ENCODE measurements at places on chromosomes 6 and 20.

DNA sequence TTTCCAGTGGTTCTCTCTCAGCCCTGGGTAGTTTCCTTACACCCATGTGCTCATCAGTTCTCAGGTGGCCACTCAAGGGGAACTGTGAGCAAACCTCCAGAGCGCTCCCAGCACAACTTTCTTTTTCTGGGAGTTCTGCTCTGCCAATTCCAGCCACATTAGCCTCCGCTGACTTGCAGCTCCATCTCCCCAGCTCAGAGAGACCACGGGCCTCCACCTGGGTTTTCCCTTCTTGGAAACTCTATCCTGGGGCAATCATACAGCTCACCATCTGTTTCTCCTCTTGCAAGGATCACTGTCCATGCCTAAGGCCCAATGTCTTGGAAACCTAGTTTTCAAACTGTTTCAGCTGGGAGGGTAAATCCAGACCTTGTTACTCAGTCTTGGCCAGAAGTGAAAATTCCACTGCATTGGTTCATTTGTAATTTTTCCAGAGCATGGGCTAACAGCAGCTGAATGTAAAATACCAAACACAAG is 129.9 kb downstream of the EYA2 start:
- DNase-seq = no peak

- no peak for DNase-seq
Observed at GRCh38 chr6:129345890-129346289, 364.1 kb downstream of the ARHGAP18 start.

- DNase-seq = no peak
Observed at GRCh38 chr6:71929047-71929446, 42.7 kb downstream of the RIMS1 start.

GRCh38 chr6:144231721-144232120 is 53.4 kb upstream of the UTRN start:
- DNase-seq = no peak

- DNase-seq = no peak
Observed at GRCh38 chr6:4434655-4435054, 299.3 kb upstream of the ECI2 start.

DNA sequence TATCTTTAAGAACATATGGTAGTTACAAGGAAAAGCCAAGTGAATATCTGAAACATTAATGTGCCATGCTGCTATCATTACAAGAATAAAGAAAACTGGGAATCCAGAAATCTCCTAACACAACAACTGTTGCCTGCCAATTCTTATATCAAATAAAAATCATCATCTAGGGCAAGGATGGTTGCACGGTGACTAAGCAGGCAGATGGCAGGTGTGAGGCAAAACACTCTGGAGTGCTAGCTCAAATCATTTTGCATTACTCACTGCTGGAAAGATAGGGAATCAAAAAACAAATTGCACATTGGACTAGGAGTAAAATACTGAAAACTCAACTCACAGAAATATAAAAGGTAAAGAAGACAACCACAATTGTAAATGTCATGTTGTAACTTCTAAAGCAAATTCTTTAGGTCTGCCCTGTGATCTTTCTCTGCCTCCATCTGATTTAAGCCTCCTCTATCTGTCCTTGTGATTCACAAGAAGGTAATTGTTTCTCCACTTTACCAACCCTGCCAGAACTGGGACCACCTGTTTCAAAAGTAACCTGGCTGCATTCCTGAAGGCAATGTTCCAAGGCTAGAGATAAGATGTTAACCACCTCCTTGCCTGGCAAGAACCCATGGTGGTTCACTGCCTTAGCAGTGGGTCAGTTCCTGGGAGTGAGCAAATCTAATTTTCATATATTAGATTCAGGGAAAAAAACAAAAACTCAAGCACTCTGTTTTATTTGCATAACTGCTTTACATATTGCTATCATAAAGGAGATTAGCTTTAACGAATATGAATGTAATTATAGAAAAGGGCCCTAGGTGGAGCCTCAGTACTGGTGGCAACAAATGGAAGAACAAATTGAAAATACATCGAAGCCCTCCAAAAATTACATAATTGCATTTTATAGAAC is 33.1 kb upstream of the LCA5 start:
- no peak for DNase-seq

GRCh38 chr6:50925981-50926380 is 107.3 kb downstream of the TFAP2B start:
- no peak for DNase-seq

DNA sequence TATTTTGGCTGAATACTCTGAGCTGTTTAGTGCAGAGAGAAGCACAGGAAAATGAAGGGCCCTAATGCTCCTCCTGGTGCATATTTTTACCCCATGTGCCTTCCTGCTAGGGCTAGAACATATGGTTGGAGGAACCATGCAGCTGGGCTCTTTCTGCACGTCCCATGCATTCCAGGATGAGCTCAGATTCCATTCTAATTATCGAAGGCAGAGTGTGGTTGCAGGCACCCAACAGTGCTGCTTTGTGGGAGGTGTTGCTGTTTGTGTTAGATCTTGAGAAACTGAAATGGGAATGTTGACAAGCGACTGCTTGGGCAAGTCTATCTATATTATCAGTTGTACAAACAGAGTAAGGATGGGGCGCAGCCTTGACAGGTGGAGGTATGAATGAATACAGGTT is 419.5 kb downstream of the DHX35 start:
- DNase-seq = no peak

DNA sequence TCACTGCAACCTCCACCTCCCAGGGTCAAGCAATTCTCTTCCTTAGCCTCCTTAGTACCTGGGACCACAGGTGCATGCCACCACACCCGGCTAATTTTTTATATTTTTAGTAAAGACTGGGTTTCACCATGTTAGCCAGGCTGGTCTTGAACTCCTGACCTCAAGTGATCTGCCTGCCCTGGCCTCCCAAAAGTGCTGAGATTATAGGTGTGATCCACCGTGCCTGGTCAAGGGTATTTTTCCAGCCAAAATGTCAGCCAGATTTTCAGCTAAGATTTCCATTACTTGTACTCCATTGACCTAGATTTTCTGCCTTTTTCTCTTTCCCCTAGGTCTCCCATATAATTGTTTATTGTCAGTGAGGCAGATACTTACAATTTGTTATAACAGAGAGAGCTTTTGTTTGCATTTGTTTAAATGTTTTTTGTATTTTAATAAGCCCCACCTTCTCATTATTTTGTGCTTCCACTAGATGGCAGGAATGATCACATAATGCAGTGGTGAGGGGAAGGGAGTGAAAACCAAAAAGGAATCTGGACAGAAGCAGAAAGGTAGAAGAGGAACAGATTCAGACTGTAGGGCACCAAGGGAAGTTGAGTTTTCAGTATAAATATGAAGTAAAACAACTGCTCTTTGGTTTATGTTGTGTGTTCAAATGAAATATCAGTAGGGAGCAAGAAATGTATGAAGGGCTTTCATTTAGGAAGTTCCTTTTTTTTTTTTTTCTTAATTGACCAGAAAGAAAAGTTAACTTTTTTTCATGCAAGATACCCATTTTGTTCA is 29.7 kb downstream of the RPF2 start:
- DNase-seq = no peak

DNA sequence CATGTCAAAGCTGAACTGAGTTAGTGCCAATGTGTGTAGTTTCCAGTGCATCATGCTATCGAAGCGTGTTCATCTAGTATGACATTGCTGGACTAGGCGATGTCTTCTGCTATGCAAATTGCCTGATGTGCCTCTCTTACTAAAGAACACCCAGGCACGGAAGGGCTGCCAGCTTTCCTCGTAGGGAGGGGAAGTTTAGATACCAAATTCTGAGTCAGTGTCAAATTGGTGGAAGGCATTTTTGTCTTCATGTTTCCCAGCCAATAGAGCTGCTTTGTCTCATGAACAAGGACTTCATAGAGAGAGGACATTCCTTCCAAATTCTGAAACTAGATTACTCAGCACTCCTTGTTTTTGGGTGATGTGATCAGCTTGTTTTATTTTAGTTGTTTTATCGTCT is 320.1 kb downstream of the BTBD3 start:
- DNase-seq = no peak

- no peak for DNase-seq
Observed at GRCh38 chr20:33443006-33443511, 504 bp downstream of the SNTA1 start.

GRCh38 chr20:38061109-38061508 is 27.6 kb downstream of the RPRD1B start:
- DNase-seq = no peak

DNA sequence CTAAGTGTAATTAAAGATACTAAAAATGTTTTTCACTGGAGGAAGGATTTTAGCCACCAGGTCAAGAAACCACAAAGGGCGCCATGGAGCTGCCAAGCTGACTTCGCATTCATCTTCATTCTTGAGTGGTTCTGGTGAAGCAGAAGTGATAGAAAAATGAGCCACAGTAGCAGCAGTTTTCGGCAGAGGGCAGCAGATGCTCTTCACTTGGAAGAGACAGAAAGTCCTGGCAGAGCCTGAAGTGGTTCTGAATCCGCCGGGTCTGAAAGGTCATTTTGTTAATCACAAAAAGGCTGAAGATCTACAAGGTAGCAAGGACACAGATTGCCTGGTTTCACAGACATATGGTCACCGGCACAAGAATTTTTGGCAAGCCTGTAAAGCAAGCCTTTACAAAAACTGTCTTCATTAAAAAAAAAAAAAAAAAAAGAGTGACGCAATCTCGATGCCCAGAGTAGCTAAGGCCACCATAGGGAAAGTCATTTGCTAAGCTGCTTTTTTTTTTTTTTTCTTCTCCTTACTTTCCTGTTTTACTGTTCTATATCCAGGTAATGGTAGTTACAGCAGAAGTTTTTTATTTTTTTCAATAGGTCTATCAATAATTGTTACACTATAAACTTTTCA is 345.1 kb upstream of the AGPAT4 start:
- no peak for DNase-seq

DNA sequence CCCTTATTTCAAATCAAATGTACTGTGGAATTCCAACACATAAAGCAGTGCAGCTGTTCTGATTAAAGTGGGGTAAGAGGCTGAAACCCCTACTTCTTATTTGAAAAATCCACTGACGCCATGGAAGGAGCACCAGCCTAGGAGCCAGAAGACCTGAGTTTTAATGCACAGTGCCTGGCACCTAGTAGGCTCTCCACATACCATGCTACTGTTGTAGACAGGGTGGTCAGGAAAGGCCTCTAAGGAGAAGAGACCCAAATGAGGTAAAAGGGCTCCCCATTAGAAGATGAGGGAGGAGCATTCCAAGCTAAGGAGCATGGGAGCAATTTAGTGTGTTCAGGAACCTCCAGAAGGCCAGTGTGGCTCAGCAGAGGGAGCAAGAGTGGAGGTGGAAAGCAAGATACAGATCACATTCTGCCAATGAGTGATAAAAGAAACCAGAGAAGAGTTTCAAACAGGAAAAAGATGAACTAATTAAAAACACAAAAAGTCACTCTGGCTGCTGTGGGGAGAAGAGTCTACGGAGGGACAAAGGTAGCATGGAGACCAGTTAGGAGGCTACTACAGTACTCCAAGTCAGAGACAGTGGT is 11.8 kb upstream of the ZNF76 start:
- no peak for DNase-seq

- no peak for DNase-seq
Observed at GRCh38 chr20:709991-710779, 34.6 kb upstream of the SCRT2 start.

DNA sequence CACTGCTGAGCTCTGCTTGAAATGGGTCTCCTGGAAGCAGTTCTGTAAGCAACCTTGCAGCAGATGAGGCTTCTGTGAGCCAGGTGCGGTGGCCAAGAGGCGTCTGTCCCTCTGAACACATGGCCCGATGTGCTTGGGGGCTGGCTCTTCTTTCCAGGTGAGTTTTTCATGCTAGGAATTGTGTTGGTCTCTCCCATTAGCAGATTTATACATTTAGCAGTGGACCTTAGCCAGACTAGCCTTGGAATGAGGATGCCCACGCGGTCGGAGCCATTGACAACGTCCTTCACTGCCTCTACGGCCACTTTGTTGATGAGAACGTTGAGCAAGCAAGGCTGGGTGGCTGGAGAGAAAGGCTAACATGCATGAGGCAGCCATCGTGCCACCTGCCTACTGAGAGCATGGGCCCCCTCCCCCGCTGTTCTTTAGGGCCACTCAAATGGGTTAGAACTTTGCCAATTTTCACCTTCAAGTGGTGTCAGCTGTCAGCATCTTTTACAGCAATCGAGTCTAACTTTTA is 33.5 kb downstream of the ERMARD start:
- no peak for DNase-seq

GRCh38 chr6:32147401-32148132 is 4.2 kb downstream of the PRRT1 start:
- DNase-seq = no peak

DNA sequence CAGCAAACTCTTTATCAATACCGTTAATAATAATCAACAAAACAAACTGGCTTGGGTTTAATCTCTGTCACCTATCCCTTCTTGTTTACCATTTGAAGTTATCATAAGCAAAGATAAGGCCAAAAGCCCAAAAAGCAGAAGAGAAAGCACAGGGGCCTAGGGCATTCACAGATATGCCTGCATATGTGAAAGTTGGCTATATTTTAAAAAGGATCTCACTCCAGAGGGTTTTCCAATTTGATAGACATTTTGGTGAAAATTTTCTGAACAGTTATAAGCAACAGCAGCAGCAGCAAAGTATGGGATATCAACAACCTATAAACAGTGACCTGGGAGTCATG is 101.1 kb downstream of the ATXN1 start:
- DNase-seq = no peak

DNA sequence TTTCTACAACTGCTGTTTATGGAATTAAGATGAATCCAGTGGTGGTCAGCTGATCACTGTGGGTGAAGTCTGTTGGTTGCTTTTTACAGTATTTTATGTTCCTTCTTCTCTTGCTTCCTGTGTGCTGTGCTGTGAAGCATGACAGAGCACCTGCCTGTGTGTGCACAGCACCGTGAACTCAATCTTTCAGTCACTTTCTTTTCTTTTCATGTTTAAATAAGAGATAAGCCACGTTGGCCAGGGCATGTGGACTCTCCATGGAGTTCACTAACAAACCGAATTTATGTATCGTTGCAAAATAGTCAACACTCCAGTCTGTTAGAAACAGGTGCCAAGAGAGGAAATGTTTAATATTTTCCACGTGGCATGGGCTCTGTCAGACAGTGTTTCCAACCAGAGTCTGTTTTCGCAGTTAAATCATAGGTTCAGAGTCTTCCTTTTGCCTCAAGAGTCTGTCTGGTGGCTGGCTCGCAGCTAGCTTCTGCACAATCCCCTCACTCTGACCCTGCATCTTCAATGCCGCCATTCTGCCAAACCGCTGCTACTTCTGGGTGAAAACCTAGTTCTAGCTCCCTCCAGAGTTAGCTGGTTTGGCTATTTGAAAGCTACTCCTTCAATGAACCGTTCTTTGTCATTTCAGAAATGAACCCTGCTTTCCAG is 73.2 kb downstream of the QRSL1 start:
- DNase-seq = no peak

DNA sequence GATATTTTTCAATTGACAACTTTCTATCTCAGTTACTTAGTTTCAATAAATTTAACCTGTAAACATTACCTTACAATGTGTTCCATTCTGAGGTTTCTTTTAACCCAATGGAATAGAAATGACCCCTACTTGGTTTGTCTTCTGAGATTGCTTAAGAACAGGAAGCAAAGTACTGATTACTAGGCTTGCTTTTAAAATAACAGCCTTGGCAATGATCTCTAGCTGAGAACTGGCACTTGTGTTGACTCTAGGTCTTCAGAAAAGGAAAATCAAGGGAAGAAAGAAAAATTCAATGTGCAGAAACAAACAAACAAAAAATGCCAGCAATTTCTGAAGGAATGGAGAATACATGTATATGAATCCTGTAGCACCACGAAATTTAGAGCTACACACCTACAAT is 66.1 kb downstream of the SYNE1 start:
- DNase-seq = no peak

GRCh38 chr6:90261801-90262200 is 34.8 kb downstream of the BACH2 start:
- no peak for DNase-seq

All from tibial nerve (tissue), 4 donors.